Bronchial epithelial cell (primary cell): ENCODE measurements at places on chromosomes 4 and X. TPM values are rescaled to one million over a fixed set of nuclear protein-coding genes. Genes with fewer than 3 reads are reported as not detected.
A peak's percentile ranks its signal among the peaks of the same experiment; 100 is the strongest.

DNA sequence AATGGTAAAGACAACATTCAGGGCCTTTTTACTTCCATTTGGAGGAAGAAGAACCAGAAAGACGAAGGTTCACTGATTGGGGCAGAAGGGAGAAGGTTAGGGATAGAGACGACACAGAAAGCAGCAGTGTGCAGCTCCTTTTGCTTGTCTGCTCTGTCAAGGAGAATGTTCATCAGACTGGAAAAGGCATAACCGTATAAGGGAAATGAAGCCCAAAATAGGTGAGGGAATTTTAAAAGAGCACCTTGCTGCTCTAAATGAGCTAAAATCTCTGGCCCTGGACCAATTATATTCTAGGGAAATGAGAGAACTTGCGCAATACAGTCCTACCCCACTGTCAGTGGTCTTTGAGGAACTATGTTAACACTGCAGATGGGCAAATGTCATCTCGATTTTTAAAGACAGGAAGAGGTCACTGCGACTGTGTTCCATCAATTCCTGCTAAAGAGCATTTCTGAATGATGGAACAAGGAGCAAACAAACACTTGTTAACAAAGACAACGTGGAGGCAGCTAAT, 909.8 kb upstream of the FTHL17 start:
- DNase-seq, result no peak

- DNase-seq, result no peak
These were observed 11.5 kb downstream of the FGB start for GRCh38 chr4:154574311-154574710.

- DNase-seq, result no peak
These were observed 9.0 kb upstream of the SLC25A6 start for GRCh38 chrX:1400742-1401471.

DNA sequence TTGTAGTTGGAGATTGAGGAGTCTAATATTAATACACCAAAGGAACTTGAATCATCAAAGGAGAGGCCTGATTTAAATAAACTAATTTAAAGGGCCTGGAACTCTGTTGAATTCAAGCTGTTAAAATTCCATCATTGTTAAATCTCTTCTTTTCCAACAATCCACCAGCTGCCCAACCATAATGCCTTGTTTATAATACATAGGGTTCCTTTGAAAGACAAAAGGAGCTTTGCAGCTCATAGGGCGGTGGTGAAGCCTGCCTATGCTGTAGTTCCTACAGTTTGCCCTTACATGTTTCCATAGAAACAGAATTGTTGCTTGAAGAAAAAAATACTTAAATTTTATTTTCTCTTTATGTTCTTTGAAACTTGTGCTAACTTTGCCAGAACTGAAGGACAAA, 102.8 kb downstream of the GLUD2 start:
- no peak for DNase-seq

- DNase-seq, result no peak
These were observed 56.6 kb downstream of the FAM13A start for GRCh38 chr4:89000382-89000781.

DNA sequence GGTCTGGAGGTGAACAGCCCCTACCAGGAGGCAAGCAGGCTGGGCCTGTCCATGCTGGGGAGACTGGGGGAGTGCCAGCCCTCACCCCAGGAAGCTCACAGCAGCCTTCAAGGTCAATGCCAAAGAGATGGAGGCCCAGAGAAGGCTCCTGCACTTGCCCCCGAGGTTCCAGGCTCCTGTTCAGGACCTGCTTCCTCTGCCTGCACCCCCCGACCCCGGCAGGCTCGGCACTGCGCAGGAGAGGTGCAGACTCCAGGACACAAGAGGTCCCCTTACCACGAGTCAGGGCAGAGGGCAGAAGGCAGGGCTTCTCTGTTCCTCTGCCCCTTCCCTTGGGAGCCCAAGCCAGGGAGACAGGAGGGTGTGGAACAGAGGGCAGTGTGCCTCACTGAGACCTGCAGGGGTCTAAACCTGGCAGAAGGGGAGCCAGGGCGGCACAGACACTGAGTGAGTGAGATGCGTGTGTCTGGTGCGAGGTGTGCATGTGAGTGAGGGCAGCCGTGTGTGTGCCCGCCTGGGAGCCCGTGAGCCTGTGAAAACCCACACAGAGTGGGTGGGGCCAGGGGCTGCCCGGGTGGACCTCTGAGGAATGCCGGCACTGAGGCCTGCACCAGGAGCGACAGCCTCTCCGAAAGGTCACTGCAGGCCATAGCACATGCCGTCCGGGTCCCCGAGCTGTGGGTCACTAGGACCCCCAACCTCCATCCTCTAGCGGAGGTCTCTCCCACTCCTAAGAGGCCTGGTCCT, 30.7 kb upstream of the FGFR3 start:
- no peak for DNase-seq

- no peak for DNase-seq
These were observed 1.7 kb upstream of the GATA1 start for GRCh38 chrX:48784726-48785125.

DNA sequence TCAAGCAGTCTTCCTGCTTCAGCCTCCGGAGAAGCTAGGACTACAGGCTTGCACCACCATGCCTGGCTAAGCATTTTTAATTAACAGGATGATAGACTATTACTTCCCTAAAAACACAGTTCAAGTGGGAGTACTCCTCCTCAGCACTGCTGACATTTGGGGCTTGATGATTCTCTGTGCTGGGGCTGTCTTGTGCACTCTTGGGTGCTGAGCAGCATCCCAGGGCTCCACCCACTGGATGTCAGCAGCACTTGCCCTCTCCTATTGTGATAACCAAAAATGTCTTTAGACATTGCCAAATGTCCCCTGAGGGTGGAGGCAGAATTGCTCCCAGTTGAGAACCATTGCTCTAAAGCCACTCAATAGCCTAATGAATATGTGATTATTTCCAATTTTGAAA, 60.4 kb downstream of the CLCN4 start:
- no peak for DNase-seq

- peak; percentile 74 for DNase-seq
These were observed 18.0 kb upstream of the TMEM131L start for GRCh38 chr4:153448003-153448731.

DNA sequence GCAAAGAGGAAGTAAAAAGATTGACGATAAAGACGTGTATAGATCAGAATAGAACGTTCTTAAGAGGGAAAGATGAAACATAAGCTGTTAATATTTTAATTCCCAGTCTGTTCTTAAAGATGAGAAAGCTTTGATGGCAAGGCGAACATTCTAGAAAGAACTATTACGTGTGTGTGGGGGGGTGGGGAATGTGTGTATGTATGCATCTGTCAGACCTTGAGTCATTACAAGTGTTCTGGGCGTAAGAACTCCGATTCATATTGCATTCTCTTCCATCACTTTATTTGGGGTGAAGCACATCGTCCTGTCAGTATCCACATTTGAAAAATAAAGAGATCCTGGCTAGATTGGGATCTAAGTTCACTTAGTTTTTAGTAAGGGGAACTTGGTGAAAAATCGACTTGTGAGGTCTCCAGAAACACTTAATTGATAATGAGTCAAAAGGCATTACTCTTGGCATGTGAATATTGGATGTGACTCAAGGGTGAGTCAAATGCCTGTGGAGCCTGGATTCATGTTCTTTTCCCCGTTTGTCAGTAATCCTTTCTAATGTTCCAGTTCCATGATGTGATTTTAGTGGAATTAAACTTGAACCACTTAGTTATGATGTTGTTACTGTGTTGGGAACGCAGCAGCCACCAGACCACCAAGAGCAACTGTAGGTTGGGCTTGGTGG, 3.1 kb downstream of the SMS start:
- DNase-seq, result peak; percentile 88

Gene SPANXN3
- total RNA-seq, result not detected in 2 replicates
